ENCODE measurements at places on chromosomes 3 and 15.

GRCh38 chr15:74351670-74352069, 15.8 kb downstream of the CYP11A1 start:
- no peak for DNase-seq

- DNase-seq = no peak
Measured at GRCh38 chr3:178417736-178418135, 118.5 kb upstream of the KCNMB2 start.

DNA sequence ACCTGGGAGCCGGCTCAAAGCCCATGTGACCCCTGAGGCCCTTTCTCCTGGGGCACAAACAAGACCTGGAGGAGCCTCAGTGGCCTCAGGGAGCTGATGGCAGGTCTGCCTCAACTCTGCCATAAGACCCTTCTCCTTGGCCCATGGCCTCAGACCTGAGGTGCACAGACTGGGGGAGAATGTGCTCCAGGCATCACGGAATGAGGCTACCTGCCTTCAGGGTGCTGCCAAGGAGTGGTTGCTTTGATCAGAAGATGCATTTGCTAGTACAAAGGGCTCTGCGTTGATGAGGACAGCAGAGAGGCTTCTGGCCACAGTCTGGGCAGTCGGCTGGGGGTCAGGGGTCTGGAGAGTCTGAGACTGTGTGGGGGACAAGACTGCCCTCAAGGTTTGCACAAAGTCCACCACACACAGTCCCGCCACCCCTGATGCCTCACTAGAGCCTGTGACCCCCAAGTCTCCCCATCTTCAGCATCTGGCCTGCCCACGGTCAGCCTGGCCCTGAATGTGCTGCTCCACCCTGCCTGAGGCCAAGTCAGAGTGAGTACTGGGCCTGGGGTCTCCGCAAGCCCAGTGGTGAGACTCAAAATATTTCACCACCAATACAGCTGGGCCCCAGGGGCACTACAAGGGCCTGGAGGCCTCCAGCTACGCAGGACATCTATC, 26.6 kb downstream of the ALDH1L1 start:
- no peak for DNase-seq

- no peak for DNase-seq
Measured at GRCh38 chr3:172066880-172067796, 27.8 kb downstream of the FNDC3B start.

- DNase-seq = no peak
Measured at GRCh38 chr15:82710208-82710555, 507 bp upstream of the AP3B2 start.

Measured in AG09319 (cell line).